Mammary epithelial cell (primary cell): ENCODE measurements at places on chromosomes 2 and 18. TPM values are rescaled to one million over a fixed set of nuclear protein-coding genes. Genes with fewer than 3 reads are reported as not detected.

DNA sequence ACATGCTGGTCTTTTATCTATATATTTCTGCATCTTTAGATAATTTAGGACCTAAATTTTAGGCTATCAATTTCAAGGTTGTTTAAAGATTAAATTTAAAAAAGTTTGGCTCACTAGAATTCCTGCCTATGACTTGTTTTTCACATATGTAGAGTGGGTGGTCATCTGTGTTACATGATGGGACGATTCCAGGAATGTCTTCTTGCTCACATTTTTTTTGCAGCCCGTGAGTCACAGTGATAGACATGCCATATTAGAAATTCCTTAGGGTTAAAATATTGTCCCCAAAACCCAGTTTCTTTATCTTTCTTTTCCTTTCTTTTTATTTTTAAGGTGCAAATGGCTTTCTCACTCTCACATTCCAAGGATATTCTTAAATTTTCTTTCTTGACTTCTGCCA is 652.0 kb downstream of the PLCL1 start:
- DNase-seq, result no peak

Gene PPIG
- 29.3 TPM for polyA plus RNA-seq

GRCh38 chr2:179569831-179570233 is 291.6 kb downstream of the ZNF385B start:
- peak; percentile 82 for DNase-seq

Gene CRYBA2
- polyA plus RNA-seq, result 0.12 TPM

Gene ACMSD
- polyA plus RNA-seq, result not detected

Gene CD207
- polyA plus RNA-seq, result not detected

GRCh38 chr2:222193328-222193983 is 105.3 kb downstream of the PAX3 start:
- DNase-seq, result no peak

Gene NTSR2
- not detected for polyA plus RNA-seq

- DNase-seq, result no peak
These were observed 853.9 kb downstream of the NRXN1 start for GRCh38 chr2:50178050-50178449.

Gene OSBPL6
- 15.1 TPM for polyA plus RNA-seq

DNA sequence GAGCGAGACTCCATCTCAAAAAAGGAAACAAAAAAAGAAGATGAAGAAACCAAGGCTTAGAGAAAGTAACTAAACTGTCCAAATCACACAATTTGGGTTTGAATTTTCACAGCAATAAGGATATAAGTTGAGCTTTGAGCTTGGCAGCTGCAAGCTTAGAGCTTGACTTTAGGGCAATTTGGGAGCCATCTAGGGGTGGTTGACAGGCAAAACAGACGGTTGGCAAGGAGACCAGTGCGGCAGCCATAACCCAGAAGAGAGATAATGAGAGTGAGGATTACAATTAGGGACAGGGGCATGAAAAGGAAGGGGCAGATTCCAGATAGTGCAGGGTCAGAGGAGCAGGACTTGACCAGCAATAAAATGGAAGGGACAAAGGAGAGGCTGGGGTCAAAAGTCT is 382.2 kb upstream of the HNRNPA3 start:
- DNase-seq, result no peak

Gene SP140
- polyA plus RNA-seq, result 0.66 TPM

Gene ACADL
- polyA plus RNA-seq, result 0.03 TPM

Gene HOXD1
- polyA plus RNA-seq, result not detected

DNA sequence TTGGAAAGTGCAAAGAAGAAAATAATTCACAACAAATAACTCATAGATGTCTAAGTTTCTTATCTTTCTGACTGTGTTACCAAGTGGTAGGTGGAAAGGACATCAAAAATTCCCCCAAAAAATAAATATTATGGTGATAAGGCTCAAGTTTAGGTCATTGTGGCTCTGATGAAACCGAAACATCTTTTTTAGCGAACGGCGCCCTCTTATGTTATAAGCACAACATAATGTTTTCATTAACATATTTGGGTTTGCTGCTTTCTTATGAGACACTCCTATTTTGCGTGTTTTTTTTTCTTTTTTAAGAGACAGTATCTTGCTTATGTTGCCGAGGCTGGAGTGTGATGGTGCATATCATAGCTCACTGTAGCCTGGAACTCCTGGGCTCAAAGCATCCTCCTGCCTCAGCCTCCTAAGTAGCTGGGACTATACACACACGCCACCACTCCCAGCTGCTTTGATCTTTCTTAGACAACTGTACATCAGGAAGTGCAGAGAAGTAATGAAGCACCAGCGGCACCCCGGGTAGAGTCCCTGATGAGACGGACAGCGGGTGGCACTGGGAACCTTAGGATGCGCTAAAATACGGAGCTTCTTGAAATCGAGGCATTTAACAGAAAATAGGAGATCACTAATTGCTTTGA is 38.5 kb upstream of the SLC35G4 start:
- DNase-seq, result no peak

GRCh38 chr18:67269206-67269605 is 247.3 kb downstream of the DSEL start:
- no peak for DNase-seq

Gene CELF4
- polyA plus RNA-seq, result not detected

DNA sequence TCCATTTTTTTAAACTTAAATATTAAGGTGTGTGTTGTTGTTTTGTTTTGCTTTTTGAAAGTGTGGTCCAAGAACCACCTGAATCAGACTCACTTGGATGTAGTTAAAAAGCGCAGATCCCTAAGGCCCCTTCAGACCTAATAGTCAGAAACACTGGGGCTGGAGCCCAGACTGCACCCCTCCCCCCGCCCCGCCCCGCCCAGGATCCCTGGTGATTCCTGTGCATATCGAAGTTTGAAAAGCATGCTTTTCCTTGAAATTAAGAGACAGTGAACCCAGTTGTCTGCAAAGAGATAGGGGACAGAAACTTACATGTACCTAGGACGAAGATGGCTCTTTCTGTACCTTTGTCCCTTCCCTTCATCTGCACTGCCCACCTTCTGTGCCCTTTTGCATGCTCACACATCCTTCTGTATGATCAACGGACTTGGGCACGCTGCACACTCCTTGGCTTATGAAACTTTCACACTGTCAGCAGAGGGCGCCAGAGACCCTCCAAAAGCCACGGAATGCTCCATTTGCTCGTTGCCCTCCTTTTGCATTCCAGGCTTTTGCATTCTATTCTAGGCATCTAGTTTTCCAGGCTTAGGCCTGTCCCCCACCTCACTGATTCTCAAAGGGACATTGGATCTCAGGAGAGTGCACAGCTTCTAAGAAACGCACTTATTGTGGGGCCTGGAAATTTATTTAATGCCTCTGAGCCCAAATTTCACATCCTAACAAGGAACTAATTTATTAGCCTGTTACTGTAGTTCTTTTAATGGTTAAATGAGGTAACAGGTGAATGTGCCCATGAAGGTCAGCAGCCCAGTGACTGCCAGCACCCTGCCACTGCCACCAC is 32.8 kb upstream of the SLC14A1 start:
- peak; percentile 66 for DNase-seq

GRCh38 chr18:49656073-49656692 is 94.3 kb downstream of the LIPG start:
- DNase-seq, result peak; percentile 99

Gene ZNF804A
- not detected for polyA plus RNA-seq

GRCh38 chr18:11826836-11827235 is 24.4 kb upstream of the CHMP1B start:
- no peak for DNase-seq

Gene TYW5
- polyA plus RNA-seq, result 3.6 TPM

- peak; percentile 4 for DNase-seq
These were observed 483.0 kb upstream of the FSIP2 start for GRCh38 chr2:185255566-185255965.

GRCh38 chr2:168529900-168530561 is 74.0 kb downstream of the CERS6 start:
- no peak for DNase-seq
